CD4-positive, alpha-beta T cell treated with Interleukin-21 for 1 hour (primary cell): ENCODE measurements at places on chromosomes 2 and 18.

- DNase-seq, result no peak
Observed at GRCh38 chr18:3796434-3796833, 346.5 kb downstream of the TGIF1 start.

GRCh38 chr2:11915650-11916049, 169.2 kb downstream of the LPIN1 start:
- DNase-seq, result no peak

GRCh38 chr18:48032876-48033789, 102.7 kb upstream of the SMAD2 start:
- no peak for DNase-seq

- DNase-seq, result no peak
Observed at GRCh38 chr18:59024829-59025228, 114.9 kb upstream of the SEC11C start.

GRCh38 chr2:52416340-52416739, 1351.3 kb upstream of the CHAC2 start:
- no peak for DNase-seq

GRCh38 chr2:97991081-97991856, 4.5 kb downstream of the TMEM131 start:
- no peak for DNase-seq

DNA sequence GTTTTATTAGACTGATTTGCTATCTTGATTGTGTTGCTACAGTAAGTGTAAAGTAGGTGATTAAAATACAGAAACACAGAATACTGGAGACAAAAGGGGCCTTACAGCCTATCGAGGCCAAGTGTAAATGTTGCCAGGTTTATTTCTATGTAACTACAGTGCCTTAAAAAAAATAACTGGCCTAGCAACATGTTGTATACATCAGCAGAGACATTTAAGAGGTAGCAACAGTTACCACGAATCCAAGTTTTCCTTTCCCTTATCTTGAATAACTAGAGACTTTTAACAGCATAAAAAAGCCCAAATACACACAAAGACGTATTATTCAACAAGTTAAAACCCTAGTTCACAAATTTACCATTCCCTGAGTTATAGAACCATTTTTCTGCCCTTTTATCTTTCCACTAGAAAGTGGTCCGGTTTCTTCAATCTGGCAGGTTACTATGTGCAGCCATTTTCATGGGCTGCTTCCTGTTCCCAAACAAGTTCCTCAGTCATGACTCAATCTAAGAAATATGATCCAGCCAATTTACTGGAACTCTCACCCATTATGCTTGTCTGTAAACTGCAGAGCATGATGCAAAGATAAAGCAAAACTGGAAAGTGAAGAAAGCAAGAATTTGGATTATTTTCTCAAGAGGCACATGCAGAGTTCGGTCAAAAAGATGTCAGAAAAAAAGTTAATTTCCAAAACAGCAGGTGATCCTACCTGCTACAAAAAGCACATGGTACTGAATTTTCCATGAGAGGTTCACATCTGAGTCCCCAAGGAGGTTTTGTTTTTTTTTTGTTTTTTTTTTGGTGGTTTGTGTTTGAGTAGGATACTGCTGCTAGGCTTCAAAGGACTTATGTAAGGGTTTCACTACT, 22.2 kb downstream of the NFE2L2 start:
- no peak for DNase-seq

DNA sequence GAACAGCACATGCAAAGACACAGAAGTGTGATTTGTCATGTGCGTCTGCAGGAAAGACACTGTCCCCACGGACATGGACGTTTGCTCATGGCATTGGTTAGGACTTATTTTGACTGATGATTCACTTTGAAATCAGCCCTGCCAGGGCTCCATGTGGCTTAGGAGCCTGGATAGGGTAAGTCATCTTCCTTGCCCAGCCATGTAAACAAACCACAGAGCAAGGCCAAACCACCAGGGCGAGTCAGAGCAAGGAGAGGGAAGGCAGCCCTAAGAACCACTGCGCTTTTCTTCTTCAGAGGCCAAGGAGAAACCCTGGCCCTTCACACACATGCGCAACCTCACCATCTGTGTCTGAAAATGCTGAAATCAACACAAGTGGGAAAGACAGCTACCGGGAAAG, 88.8 kb downstream of the GFPT1 start:
- DNase-seq, result no peak

- DNase-seq, result no peak
Observed at GRCh38 chr2:27369471-27370025, 590 bp downstream of the EIF2B4 start.

- DNase-seq, result no peak
Observed at GRCh38 chr2:64151476-64151875, 7.3 kb upstream of the PELI1 start.

DNA sequence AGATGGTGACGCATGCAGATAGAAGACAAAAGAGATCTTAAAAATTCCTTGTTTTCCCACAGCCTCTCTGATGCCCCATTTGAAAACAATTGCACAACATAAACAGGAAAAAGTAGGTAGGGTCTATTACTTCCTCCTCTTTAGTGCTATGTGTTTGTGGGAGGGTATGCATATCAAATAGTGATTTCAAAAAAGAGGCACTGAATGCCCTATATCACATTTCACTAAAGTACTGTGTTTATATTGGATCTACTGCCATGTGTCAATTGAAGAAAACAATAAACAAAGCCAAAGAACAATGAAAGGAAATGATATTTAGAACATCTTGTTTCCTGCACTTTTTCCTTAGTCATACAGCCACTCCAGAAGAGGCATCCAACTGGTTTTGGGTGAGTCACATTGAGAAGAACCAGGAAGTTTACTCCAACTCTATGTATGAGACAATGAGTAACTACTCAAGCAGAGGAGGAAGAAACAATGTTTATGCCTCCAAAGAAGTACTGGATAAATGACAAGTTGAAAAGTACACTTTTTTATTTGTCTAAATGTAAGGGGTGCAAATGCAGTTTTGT, 583.6 kb downstream of the FBXO15 start:
- DNase-seq, result no peak

DNA sequence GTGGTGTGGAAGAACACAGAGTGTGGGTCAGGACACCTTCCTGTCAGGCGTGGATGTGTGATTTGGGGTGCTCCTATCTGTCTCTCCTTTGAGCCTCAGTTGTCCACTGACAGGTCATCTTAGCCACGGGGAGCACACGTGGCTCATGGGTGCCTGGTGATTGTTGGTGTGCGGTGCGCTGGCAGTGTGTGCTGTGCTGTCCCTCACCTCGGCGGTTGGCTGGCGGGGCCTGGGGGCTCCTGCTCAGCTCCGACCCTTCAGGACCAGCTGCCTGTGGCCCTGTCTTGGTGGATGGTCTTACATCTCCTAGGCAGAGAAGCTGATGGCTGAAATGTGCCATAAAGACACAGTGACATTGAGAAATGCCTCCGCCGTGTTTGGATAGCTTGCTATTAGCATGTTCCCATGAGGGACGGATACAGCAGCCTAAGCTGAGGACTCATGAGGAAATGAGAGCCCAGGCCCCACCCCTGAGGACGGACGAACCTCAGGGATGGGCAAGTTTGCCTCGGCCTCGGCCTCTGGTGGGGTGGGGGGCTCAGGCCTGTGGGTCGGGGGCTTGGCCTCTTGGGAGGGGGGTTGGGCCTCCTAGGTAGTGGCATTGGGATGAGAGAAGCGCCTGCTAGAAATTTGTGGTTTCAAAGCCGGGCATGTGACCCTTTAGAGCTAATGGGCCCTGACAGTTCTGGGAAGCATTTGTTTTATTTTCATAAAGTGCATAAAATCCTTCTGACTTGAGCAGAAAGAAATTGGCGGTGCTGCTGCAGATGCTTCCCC, 20.3 kb upstream of the ASB1 start:
- no peak for DNase-seq

GRCh38 chr18:55489034-55489986, 98.7 kb downstream of the TCF4 start:
- no peak for DNase-seq
